NCI-H1105 (cell line): ENCODE measurements at places on chromosomes 6 and 20.

GRCh38 chr6:28081486-28081751 lies 1.1 kb downstream of the ZNF165 start:
- DNase-seq: no peak

DNA sequence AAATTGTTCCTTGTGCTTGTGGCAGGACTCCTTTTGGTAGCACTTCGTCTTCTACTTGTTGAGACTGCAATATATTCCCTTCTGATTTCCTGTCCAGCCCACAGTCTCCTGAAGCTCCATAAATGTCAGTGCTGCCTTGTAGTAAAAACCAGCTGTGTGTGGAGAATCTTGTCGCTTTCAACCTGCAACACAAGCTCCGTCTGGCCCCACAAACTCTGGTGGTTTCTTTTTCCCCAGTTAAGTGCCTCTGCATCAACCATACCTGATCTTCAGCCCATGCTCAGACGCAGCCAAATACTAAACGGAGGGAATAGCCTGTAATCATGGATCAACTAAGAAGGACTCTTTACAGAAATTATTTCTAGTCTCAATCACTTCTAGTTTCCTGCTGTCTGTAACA lies 1133.3 kb upstream of the ADGRB3 start:
- DNase-seq: no peak

- no peak for DNase-seq
These were observed 20.9 kb upstream of the PI3 start for GRCh38 chr20:45153752-45154151.

- no peak for DNase-seq
These were observed 2.4 kb upstream of the GCNT2 start for GRCh38 chr6:10518557-10519407.

DNA sequence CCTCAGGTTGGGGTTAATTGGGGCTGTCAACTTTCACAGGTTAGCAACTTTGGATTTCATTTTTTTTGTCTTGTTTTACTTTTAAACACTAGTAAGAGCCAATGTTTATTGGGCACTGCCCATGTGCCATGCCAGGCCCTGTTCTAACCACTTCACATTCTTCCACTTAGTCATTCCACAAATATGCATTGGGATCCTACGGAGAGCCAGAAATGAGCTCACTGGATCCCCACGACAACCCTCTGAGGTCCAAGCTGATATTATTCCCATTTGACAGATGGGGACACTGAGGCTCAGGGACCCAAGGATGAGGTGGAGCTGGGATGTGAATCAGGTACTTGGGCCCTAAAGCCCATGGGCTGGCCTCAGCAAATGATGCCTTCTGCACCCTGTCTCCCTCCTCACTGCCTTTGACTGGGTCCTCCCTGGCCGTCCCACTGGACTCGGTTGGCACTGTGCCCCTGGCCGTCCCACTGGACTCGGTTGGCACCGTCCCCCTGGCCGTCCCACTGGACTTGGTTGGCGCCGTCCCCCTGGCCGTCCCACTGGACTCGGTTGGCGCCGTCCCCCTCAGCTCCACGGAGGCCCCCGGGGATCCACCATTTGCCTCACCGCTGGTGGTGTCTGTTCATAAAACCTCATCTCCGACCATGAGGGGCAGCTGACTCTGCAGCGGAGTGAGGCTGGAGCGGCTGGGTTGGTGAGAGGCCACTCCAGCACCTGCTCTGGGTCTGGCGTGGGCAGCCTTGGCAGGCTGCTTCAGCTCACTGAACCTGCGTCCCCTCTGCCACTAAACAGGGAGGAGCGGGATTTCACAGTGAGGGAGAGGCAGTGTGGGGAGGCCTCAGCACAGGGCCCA lies 4.8 kb upstream of the PMEPA1 start:
- DNase-seq: no peak

GRCh38 chr6:43668151-43669028 lies 19.2 kb downstream of the MRPS18A start:
- peak; percentile 62 for DNase-seq

DNA sequence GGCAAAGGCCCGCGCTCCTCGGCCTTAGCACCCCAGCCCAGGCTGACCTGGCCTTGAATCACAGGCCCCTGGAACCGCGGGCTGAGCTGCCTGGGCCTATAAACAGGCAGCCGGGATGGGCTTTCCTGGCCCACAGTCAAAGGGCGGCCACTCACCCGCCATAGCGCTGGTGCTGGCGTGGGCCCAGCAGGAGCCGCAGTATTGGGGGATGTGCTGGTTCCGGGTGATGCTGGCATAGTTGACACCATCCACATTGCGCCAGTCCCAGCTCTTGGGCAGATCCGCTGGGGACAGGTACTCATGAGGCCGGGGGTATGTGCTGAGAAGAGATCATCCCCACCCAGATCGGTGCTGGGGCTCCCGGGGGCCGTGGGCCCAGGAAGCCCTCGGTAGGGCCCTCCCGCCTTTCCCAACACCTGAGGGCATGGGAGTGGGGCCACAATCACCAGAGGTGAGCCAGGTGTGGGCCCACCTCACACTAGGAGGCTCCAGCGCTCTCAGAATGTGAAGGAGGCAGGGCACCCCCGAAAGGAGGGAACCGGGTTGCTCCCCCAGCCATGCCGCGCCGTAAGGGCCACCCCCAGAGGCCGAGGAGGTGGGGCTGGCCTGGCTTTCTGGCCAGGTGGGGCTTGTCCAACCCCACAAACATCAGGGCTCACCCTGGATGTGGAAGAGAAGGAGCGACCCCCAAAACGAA lies 739 bp downstream of the CTSZ start:
- DNase-seq: no peak

DNA sequence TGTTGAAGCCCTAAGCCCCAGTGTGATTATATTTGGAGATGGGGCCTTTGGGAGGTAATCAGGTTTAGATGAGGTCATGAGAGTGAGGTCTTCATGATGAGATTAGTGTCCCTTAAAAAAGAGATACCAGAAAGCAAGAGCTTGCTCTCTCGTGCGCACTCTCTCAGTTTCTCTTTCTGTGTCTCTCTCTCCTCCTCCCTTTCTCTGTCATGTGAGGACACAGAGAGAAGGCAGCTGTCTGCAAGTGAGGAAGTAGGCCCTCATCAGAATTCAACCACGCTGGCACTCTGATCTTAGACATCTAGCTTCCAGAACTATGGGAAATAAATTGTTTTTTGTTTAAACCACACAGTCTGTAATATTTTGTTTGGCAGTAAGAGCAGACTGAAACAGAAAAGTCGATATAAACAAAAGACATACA lies 180.5 kb downstream of the IBTK start:
- DNase-seq: no peak

GRCh38 chr20:62411479-62412193 lies 4.6 kb upstream of the CABLES2 start:
- DNase-seq: no peak

GRCh38 chr20:13131688-13132087 lies 89.4 kb upstream of the ISM1 start:
- DNase-seq: no peak

DNA sequence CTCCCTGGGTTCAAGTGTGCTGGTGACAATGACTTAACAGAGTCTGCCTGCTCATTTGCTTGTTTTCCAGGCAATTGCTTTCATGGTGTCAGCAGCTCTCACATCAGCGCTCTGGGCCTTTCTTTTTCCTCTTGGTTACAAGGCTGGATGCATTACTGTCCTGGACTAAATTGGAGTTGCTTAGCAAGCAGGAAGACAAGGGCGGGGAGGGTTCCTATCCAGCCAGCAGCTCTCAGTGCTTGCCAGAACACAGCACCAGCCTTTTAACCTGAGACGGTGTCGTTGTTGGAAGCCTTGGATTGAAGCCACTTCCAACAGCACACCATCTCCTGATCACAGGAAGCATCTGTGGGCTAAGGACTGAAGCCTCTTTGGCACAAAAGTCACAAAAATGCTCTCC lies 606.9 kb downstream of the CDH26 start:
- no peak for DNase-seq

GRCh38 chr6:51678905-51679620 lies 408.4 kb downstream of the PKHD1 start:
- no peak for DNase-seq

DNA sequence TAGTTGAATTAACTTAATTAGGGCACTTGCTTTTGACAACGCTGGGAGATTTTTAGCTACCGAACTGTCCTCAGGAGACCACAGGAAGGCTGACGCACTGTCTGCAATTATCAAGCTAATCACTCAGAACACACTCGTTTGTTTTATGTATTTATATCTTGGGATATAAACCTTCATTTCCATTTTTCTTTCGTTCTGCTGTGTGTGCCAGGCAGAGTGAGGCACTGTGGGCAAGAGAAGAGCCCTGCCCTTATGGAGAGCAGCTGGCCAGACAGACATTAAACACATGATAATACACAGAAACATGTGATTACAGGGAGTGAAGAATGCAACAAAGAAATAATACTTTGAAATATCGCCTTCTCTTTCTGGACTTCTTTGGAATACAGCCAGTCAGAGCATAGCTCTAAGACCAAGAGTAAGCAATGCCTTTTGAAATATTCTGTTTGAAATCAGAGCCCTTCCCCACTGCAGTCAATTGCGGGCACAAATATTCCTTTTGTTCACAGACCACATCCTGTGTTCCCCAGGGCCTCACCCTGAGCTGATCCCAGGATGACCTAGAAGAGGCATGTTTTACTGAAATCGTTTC lies 96.8 kb downstream of the ANKRD60 start:
- DNase-seq: no peak

DNA sequence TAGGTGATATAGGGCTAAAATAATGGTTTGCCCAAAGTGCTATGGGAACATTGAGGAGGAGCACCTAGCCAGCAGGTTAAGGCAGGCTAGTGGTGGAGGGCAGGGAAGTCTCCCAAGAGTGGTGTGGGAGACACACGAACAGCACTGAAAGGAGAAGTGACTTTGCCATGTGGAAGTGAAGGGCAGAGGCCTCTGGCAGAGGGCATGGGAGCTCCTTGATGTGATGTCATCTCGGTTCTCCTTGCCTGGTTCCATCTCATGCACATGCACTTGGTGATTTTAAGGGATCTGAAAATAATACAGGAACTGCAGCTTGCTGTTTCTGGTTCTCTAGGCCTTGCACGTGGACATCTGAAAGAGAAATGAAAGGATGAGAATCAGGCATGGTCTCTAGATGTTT lies 4.7 kb upstream of the MAP3K4 start:
- no peak for DNase-seq

DNA sequence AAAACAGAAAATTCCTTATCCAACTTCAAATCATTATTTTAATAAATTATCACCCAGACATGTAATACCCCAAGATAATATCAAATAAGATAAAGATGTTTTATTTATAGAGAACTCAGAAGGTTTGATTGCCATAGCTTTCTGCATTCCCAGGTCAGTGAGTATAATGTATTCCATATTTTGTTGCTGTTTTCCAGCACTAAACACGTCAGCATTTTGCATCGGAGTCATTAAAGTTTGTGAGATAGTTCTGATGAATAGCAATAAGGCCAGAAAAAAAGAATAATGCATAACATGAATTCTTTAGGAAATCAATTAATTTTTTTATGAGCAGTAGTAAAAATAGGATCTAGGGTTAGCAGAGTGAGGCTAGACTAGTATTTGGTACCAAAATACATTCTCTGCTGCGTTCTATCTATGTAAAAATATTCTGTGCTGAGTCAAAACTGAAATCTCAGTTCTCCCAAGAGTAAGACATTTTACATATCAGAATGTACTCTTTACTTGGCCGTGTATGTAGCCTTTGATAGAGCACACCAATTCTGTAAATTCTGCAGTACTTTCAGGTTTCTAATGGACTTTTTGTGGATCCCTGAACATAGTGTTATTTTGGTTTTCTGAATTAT lies 269.9 kb upstream of the AGPAT4 start:
- no peak for DNase-seq

- DNase-seq: no peak
These were observed 320.1 kb upstream of the SOX4 start for GRCh38 chr6:21273451-21273850.

DNA sequence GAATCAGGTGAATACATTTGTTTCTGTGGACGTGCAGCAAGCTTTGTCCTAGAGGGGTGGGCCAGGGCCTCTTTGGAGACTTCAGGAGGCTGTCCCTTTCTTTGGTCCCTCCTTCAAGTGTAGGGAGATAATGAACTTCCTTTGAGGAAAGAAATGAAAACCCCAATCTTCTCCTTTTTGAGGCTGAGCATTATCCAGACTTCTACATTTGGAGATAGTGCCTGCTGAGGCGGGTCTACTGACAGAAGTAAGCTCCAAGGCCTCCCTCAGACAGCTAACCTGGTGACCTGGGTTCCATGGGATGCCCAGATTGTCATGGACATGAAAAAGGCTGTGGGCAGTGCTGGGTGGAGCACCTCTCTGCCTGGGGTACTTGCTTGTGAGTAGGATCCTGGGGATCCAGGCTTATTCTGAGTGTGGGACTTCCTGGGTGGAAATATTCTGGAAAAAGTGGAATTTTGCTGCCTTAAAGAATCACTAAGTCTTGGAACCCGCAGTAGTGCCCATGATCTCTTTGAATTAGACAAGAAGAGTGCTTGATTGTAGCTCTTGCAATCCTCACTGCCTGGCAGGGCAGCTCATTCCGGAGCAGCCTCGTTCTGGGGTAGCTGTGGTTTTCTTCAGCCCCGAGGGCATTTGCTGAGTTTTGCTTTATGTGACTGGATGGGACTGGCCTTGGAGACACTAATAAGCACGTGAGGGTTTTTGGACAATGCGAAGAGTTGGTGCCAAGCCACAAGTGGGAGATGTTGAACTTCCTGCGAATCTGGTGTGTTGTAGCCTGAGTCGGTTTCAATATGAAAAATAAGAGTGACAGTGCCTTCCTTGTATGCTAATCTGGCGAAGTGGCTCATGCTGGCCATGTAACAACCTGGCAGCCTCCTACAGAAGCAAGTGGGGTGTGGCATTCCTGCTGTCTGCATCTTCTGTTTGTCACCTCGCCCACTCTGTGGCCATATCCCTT lies 28.1 kb downstream of the SNRNP48 start:
- no peak for DNase-seq

- no peak for DNase-seq
These were observed 49.6 kb upstream of the HLA-A start for GRCh38 chr6:29892696-29893095.

DNA sequence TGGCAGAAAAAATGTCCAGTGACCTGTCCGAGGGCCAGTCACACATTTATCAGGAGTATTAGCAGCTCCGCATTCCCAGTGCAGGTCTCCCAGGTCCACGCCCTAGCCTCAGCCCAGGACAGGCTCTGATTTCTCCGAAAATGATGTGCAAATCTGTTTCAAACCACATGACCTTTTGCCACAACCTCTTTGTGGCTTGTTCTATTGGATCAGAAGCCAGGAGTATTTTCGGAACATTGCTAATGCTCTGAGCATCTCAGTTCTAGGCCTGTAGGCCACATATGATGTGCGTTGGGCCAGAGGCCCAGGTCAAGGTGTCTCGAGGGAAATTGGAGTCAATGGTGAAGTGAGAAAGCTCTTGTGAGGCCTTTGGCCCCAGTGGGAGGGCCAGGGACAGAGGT lies 40.4 kb downstream of the SNX5 start:
- DNase-seq: no peak
